ENCODE measurements at places on chromosomes 4 and X.

- no peak for DNase-seq
These were observed 37.3 kb upstream of the CLCN4 start for GRCh38 chrX:10119399-10119990.

DNA sequence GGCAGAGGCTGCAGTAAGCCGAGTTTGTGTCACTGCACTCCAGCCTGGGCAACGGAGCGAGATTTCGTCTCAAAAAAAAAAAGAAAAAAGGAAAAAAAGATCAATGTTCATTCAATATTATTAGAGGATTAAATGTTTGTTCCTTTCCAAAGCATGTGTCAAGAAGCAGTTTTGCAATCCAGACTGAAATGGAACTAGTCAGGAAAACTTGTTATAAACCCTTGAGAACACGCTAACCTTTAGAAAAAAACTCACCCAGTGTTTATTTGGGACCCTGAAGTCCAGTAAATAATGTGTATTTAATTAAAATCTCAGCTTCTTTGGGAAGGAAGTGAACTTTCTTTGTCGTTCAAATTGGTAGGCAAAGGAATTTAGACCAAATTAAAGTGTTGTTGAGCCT is 16.4 kb upstream of the PRSS12 start:
- no peak for DNase-seq

DNA sequence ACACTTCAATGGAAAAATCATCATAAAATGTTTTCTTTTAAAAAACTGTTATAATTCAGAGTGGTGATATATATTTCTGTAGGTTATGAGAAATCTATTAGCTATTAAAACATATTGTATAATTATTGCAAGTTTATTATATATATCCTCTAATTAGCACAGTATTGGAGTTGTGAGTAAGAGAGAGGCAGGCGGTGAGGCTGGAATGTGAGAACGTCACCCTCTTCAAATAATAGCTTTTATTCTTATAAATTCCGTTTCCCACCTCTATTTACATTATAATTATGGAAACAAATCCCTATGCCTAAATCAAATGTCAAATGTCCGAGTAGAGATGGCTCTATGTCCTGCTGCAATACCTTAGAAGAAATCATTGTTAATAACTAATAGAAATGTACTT is 292.9 kb downstream of the ADGRL3 start:
- DNase-seq, result no peak

DNA sequence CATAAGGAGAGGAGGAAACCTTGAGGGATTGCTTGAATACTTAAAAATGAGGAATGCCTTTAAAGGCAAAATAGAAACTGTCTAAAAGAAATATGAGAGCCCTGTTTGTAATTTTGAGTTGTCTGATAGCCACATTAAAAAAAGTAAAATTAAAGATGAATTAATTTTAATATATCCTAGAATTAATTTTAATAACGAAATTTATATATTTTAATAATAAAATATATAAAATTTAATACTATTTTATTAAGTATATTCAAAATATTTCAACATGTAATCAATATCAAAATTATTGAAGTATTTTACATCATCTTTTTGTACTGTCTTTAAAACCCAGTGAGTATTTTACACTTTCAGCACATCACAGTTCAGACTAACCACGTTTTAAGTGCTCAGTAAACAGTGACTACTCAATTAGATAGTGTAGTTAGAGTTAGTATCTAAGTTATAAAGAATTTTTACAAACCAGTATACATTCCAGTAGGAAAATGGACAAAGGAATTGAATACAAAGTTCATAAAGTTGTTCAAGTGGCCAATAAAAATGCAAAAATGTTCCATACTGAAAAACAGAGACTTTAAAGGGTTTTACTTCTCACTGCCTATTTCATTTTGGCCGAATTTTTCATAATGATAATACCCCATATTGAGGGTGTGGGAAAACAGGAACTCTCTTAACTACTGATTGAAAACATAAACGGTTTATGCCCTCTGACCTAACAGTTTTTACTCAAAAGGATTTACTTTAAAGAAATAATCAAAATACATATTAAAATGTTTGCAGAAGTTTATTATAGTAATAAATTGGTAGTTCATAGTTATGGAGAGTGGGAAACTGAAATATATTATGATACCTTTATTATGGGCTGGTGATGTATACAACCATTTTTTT is 2.9 kb downstream of the SLC30A9 start:
- no peak for DNase-seq

DNA sequence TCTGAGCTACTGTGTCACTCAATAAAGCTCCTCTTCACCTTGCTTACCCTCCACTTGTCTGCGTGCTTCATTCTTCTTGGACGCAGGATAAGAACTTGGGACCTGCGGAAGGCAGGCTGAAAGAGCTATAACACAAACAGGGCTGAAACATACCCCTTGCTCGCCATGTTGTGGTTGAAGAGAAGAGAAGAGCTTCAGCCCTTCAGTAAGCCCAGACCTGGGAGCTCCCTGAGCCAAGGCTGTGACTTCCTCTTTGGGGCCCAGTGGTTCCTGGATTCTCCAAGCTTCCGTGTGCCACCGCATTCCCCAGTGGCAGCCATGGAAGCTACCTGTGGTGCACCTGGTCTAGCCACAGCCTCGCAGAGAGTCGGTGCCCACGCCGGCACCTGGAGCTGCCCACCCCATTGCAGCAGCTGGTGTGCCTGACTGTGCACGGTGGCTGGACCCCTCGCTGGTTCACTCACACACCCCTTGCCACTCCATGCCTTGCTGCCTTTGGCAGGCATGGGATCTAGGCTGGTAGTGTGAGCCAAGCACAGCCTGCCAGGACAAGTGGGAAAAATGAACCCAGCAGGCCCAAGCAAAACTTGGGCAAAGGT is 160.6 kb downstream of the EVC2 start:
- DNase-seq, result no peak

DNA sequence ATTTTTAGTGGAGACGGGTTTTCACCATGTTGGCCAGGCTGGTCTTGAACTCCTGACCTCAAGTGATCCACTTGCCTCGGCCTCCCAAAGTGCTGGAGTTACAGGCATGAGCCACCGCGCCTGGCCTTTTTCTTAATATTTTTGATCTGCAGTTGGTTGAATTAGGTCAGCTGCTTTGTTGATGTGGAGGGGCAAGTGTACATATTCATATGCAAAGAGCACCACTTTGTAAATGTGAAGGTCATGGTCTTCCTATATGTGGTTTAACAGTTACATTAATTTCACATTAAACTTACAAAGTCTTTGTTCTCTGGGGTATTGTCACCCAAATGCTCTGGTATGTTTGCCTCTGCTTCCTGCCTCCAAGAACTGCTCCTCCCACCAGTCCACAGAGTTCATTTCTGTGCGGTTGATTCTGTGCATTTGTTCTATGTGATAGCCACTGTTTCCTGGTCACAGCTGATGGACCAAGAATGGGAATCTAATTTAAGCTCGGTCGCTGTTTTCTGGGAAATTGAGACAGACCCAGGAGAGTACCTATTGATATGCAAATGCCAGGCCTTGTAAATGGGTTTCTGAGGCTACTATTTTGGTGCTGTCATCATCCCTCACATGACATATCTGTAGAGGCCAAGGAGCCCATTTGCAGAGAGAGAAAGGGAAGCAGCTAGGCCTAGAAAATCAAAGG is 26.9 kb upstream of the HPSE start:
- no peak for DNase-seq
